ENCODE measurements at places on chromosomes 13 and 19.

GRCh38 chr13:76350399-76350798, 535.8 kb downstream of the KCTD12 start:
- DNase-seq: peak; percentile 47

DNA sequence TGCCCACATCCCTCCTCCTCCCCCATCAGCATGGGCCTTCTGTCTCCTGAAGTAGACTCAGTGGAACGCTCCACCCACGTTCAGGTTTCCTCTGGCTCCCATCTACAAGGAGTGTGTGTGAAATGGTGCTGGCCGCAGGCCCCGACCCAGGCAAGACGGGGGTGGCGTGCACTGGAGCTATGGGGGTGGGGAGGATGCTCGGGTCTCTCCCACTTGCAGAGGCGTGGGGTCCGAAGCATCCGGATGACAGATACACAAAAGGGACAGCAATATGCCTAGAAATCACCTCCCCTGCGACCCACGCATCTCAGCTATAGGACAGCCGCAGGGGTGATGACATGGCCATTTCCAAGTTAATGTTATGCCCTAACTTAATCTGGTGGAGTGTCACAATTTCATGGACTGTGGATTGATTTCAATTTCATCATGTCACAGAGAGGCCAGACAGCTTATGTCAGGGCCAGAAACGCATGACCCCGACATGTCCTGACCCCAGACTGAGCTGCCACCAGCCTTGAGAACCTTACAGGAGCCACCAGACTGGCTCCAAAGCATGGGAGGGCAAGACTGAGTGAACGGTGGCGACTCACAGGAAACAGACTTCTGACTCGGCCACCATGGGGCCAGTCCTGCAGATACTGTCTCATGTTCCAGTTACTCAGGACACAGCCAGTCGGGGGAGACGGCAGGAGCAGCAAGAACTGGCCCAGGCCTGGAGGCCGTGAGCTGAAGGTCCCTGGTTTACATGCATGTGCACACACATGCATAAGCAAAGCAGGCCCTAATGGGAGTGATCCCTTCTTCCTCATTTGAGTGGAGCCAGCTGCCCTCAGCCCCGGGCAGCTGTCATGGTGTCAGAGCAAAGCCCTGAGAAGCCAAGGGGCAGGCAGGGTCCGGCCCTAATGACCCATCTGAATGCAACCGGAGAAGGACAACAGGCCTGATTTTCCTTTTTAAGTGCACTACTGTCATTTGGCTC, 82.2 kb downstream of the SLC7A1 start:
- DNase-seq: no peak

DNA sequence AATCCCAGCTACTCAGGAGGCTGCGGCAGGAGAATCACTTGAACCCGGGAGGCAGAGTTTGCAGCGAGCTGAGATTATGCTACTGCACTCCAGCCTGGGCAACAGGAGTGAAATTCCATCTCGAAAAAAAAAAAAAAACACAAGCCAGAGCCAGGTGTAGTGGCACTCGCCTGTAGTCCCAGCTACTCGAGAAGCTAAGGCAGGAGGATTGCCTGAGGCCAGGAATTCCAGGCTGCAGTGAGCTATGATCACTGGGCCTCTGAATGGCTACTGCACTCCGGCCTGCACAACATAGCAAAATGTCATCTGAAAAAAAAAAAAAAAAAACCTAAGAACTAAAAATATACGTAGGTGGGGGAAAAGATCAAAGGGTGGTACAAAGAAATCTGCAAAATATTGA, 19.4 kb downstream of the EPS15L1 start:
- DNase-seq: no peak

GRCh38 chr19:3849092-3849491, 19.7 kb downstream of the ZFR2 start:
- peak; percentile 73 for DNase-seq

- peak; percentile 96 for DNase-seq
Observed at GRCh38 chr19:48333467-48334384, 8.4 kb downstream of the EMP3 start.

- DNase-seq: no peak
Observed at GRCh38 chr19:3145909-3146676, 10.3 kb downstream of the GNA15 start.

DNA sequence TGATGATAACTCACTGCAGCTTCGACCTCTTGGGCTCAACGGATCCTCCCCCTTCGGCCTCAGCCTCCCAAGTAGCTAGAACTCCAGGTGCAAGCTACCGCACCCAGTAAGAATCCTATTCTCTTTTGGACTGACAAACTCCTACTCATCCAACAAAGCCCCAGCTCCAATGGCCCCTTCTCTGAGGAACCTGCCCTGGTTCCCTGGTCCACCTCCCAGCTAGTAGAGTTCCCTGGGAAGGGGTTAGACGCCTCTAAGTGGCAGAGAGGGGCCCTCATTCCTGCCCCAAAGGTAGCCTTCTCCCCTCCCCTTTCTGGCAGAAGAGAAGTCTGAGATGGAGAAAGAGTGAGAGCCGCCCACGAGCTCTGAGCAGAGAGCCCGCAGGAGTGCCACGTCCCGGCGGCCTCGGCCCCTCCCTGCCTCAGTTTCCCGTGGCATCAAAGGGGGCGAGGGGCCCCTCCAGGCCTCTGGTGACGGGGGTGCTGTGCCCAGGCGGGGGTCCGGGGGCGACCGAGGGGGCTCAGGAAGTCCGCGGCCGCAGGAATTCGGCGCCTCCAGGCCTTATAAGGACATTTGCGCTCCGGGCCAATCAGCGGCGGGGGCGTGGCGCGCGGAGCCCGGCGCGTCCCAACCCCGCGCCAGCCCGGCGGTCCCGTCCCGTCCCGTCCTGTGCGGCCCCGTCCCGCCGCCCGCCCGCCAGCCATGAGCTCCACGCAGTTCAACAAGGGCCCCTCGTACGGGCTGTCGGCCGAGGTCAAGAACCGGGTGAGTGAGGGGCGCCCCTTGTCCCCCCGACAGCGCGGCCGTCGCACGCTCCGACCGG, at the start of gene CNN2:
Gene CNN2 (plus strand): TSS at position 649 of the 823 bp plus-strand sequence. CDS start 54 bp downstream, at position 703.
- DNase-seq: peak; percentile 80

GRCh38 chr19:18292810-18293641, 11.6 kb upstream of the JUND start:
- DNase-seq: peak; percentile 82

DNA sequence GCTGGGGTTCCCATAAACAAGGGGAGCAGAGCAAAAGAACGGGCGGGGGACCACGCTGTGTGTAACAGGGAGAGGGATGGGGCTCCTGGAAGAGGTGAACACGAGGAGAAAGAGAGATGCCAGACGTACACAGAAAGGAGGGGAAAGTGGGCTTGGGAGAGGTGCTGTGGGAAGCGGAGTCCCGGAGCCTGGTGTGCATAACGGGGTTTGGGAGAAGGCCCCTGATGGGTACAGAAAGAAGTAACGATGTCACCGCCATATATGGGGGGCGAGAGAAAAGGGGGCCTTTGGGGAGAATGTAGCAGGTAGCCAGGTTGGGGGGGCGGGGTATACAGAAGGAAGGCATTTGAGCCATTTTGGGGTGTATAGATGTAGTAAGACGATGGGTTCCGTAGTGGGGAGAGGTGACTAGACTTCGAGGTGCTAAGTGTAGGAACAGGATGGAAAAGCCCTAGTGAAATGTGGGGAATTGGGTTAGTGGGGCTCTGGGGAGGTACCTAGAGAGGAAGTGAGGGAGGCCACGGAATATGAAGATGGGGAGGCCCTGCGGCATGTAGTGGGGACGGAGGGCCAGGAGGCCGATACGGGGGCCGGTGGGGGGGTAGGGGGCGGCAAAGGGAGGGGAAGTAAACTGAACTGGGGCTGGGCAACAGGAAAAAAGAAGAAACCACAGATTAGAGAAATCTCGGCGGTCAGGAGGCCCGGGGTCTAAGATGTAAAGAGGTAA, 787 bp downstream of the ZNF580 start:
- DNase-seq: peak; percentile 37

DNA sequence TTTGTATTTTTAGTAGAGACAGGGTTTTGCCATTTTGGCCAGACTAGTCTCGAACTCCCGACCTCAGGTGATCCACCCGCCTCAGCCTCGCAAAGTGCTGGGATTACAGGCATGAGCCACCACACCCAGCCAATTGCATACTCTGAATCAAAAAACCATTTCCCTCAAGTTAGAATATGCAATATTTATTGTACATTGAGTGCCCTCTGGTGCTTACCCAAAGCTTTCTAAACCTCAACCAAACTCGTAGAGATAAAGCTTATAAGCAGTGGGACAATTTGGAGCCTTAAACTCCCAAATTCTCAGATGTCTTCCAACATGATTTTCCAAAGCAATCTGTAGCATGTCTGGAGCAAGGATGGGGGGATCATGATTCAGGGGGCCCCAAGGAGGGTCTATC, 22.4 kb downstream of the RFXAP start:
- no peak for DNase-seq

GRCh38 chr13:59790626-59791025, 373.1 kb downstream of the DIAPH3 start:
- DNase-seq: no peak

- peak; percentile 84 for DNase-seq
Observed at GRCh38 chr19:3721131-3721886, 13.1 kb downstream of the TJP3 start.

DNA sequence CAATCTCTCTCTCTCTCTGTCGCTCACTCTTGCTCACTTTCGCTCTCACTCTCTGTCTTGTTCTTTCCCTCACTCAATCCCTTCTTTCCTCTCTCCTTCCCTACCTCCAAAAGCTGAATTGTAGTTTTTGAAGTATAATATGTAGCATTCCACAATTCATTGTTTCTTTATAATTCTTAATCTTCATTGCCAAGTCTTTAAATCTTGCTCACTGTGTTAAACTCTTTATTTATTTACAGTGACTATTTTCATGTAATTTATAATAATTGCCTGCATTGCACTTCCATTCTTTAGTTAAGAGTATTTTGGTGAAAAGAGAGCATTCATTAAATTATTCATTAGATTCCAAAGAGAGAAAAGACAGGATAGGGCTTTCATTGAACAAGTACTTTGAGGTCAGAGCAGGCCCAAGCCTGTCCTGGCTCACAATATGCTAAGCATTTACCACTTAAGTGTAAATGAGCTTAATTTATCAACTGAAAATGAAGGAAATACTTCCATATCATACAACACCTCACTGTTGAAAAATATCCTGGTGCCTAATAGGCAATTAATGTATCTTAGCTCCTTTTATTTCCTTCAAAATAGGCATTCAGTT, 257.4 kb upstream of the SLITRK1 start:
- no peak for DNase-seq

Data from MCF 10A (cell line).